ENCODE measurements at places on chromosomes 3 and 15.

- no peaks in the 10 kb centered on the region for H3K27me3 ChIP-seq
- no peak overlapping the region for H3K27ac ChIP-seq
- H3K4me3 ChIP-seq: no peak overlapping the region
- no peaks in the 10 kb centered on the region for H3K4me1 ChIP-seq
- no peaks in the 10 kb centered on the region for H3K36me3 ChIP-seq
- no peak for DNase-seq
These were observed 83.8 kb downstream of the RAD18 start for GRCh38 chr3:8879347-8879944.

- no peak overlapping the region for H3K4me3 ChIP-seq
- H3K27me3 ChIP-seq: no peaks in the 10 kb centered on the region
- H3K4me1 ChIP-seq: peaks cover 26% of the 10 kb centered on the region
- DNase-seq: peak; percentile 85
- H3K36me3 ChIP-seq: no peaks in the 10 kb centered on the region
These were observed 28.4 kb upstream of the PIK3CB start for GRCh38 chr3:138862924-138863775.

DNA sequence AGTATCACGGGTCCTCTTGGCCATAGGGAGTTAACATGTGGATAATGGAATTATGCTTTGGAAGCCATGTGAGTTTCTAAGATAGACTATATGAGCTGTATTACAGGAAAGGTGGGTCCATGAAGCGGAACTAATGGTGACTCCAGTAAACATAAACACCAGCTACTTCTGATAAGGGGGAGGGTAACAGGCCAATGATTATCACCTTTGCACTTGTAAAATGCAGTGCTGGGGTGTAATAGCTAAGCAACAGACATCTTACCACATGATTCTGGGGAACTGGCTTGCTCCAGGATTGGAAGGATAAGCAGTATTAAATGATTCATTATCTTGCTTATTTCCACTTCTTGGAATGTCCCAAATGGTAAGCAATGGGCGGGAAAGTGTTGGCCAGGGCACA, 61.4 kb upstream of the CD47 start:
- H3K27me3 ChIP-seq: no peaks in the 10 kb centered on the region
- DNase-seq: no peak
- no peaks in the 10 kb centered on the region for H3K4me1 ChIP-seq
- no peak overlapping the region for H3K4me3 ChIP-seq
- H3K36me3 ChIP-seq: no peaks in the 10 kb centered on the region

DNA sequence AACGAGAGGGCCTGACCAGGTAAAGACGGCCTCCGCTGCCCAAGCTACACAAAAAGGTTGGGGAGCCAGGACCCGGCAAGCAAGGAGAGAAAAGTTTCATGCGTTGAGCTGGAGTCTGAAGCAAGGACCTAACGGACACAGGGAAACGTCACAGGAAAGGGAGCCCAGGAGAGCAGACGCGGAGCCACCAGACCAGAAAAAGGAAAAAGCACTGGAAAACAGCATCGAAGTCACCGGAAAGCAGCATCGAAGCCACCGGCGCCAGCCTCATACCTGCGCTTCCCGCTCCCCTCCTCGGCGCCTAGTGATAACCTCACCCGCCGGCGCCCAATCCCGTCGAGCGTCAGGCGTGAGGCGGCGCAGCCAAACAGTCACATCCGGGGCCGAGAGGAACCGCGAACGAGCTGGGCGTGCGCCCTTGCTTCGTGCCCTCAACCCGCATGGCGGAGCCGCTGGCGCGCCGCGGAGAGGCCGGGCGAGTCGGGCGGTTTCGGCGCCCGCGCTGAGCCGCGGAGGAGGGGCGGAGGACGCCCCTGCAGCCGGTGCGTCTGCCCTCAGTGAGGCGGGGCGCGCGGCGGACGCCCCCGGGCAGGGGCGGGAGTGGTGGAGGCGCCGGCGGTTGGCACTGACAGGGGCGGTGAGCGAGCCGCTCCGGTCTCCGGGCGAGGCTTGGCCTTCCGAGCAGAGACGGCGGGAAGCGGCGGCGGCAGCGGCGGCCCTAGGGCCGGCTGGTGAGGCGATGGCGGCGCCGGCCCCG, at the start of the genes FBXO45 and WDR53:
FBXO45 (plus strand) TSS at position 415 of the 757 bp plus-strand sequence; CDS start at position 740, 325 bp downstream.
WDR53 (minus strand) TSS at position 309 of the 757 bp plus-strand sequence. CDS start 7,079 bp downstream, outside the sequence.
- no peaks in the 10 kb centered on the region for H3K27me3 ChIP-seq
- peaks cover 9% of the 10 kb centered on the region for H3K4me1 ChIP-seq
- peak within 1 kb of the TSS; percentile 82 for H3K4me3 ChIP-seq
- H3K36me3 ChIP-seq: no peaks in the 10 kb centered on the region

DNA sequence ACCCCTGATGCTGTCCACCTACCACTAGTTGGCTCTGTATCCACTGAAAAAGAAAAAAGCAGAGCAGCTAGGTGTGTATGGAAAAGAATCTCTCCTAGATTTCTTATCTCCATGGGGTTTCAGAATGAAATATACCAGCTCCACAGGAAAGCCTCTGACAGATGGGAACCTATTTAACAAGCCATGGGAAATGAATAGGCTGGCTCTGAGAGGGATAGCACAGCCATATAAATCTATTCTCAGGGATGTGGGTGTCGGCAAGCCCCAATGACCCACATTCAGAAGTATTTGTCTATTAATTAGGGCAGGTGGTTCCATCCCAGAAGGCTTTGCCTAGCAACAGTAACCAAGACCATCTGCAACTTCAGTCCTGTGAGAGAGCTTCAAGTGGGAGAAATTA, 694.1 kb downstream of the AGBL1 start:
- H3K4me3 ChIP-seq: no peak overlapping the region
- no peaks in the 10 kb centered on the region for H3K36me3 ChIP-seq
- peaks cover 4% of the 10 kb centered on the region for H3K4me1 ChIP-seq
- no peak for DNase-seq
- no peaks in the 10 kb centered on the region for H3K27me3 ChIP-seq

DNA sequence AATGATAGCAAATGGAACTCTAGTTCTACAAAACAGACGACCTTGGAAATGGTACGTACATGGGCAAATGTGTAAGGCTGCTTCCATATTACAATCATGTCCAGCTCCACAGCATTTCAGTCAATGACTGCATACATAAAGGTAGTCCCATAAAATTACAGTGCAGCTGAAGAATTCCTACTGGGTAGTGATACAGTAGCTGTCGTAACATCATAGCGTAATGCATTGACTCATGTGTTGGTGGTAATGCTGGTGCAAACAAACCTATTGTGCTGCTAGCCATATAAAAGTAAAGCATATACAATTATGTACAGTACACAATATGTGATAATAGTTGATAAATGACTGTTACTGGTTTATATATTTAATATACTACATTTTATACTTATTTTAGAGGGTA, 18.5 kb downstream of the TTC23 start:
- no peak overlapping the region for H3K27ac ChIP-seq
- no peak overlapping the region for H3K4me3 ChIP-seq
- H3K36me3 ChIP-seq: no peaks in the 10 kb centered on the region
- no peaks in the 10 kb centered on the region for H3K4me1 ChIP-seq
- no peak for DNase-seq

- no peaks in the 10 kb centered on the region for H3K36me3 ChIP-seq
- no peak overlapping the region for H3K4me3 ChIP-seq
- peak overlapping the region; percentile 12 for H3K27ac ChIP-seq
- peaks cover 18% of the 10 kb centered on the region for H3K4me1 ChIP-seq
- no peaks in the 10 kb centered on the region for H3K27me3 ChIP-seq
- no peak for DNase-seq
These were observed 117.0 kb upstream of the TSPAN3 start for GRCh38 chr15:77187751-77188464.

DNA sequence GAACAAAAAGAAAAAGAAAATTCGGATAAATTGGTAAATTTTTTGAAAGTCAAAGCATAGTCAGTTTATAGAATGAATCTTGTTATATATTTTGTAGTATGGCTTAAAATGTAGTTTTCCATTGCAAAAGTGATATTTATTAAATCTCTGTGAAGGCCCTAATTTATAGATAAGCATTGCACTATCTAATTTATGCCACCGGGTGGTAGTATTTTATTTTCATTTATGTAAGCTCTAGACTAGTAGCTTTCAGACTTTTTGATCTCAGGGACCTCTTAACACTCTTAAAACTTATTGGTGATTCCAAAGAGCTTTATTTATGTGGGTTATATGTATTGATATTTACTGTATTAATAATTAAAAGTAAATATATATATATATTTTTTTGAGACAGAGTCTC, 133.9 kb upstream of the LRRFIP2 start:
- H3K4me1 ChIP-seq: no peaks in the 10 kb centered on the region
- no peak overlapping the region for H3K4me3 ChIP-seq
- DNase-seq: peak; percentile 26

DNA sequence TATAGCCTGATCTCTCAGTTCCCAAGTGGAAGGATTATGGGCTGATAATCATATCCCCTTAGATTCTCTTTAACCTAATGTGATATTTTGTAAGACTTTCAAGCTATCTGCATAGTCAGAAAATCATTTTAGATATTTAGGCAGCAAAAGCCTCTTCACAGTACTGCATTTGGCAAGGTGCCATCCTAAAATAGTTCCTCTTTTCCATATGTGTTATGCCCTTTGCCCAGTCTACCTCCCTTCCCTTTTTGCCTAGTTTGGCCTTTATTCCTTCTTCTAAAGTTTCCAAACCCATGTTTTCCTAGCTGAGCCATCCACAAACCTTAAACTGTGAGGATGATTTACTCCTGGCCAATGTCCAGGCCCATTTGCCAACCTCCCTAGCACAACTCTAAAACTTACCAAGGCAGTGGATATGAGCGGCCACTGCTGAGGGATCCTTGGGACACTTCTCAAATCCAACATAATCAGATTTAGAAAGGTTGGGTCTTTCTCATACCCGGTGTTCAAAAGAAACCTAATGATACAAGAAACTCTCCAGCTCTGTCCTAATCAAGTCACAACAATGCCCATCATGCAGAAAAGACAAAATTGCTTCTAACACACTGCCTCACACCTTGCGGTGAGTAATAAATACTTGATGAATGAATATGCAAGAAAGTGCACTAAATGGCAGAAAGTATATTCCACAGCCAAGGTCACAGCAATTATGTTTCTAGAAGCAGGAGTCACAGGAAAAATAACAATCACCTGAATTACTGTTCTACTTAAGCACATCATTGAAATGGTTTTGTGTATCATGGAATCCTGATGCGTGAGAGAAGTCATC, 493.9 kb downstream of the NLGN1 start:
- H3K27me3 ChIP-seq: no peaks in the 10 kb centered on the region
- no peak overlapping the region for H3K4me3 ChIP-seq
- H3K36me3 ChIP-seq: no peaks in the 10 kb centered on the region
- no peak overlapping the region for H3K27ac ChIP-seq
- DNase-seq: no peak

DNA sequence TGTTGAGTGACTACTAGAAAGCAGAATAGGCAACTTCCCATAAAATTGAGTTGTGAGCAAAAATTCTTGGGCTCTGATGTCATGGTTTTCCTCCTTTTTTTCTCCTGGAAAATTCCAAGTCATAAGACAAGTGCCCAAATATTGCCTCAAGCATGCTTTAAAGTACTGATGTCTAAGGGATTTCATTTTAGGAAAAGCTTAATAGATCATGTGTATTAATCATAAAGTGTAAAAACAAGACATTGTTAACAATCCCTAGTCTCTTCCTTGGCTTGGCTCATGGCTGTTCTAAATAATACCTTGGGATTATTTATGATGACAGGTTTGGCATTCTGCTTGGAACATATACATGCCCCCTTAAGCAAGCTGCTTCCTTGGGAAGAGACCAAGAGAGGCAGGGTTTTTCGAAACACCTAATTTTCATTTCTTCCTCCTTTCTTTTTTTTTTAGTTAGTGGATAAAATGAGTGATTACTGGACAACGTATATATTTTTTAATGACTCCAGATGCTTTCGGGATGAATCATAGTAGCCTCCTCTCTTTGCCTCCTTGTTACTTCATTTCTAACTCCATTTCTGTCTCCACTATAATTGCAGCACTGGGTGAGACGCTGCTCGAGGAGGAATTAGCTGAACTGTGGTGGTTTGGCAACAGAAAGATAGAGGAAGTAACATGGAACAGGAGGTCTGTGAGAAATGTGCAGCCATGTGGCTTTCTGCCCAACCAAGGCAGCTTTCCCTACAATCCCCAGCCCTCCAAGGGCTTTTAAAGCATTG, 104.9 kb downstream of the TPRG1 start:
- peak; percentile 37 for DNase-seq
- peaks cover 4% of the 10 kb centered on the region for H3K4me1 ChIP-seq
- no peak overlapping the region for H3K4me3 ChIP-seq

DNA sequence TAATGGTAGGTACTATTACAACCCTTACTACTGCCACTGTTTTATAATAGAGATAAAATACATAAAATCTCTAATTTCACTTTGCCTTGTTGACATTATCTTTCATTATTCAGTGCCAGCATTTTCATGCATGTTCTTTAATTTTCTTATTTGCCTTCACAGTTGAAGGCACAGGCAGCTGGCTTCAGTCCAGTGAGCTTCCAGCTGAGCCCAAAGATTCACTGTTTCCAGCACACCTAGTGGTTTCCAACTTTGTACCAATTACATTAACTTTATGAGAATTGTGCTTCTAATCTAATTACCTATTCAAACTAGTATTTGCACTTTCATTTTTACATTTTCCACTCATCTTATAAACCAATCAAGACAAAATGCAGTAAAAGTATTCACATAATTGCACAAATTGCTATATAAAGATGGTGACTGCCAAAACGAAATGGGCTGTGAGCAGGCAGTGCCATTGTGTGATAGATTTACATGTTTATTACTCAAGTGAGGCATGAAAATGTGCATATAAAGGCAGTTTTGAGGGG, 228.3 kb downstream of the MFSD1 start:
- no peaks in the 10 kb centered on the region for H3K36me3 ChIP-seq
- no peak for DNase-seq
